ENCODE measurements at places on chromosomes 4 and X.

GRCh38 chr4:169998981-169999380 lies 27.2 kb downstream of the MFAP3L start:
- no peak for DNase-seq

- no peak for DNase-seq
Measured at GRCh38 chrX:265502-265901, 15.7 kb upstream of the PLCXD1 start.

DNA sequence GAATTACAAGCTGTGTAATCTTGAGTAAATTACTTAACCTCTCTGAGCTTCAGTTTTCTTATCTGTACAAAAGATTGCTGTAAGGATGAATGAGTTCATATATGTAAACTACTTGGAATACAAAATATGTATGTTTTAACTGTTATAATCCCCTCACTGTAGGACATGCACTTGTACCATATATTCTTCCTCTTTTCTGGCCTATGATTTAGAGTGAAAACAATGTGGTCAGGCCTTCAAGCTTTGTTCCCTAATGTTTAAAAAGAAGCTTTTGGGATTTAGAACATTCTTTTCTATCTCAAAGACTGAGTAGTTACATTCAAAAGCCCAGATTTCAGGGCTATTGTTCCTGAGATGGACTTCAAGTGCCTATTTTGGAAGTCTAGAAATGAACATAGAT lies 26.7 kb upstream of the GPRIN3 start:
- DNase-seq: no peak

DNA sequence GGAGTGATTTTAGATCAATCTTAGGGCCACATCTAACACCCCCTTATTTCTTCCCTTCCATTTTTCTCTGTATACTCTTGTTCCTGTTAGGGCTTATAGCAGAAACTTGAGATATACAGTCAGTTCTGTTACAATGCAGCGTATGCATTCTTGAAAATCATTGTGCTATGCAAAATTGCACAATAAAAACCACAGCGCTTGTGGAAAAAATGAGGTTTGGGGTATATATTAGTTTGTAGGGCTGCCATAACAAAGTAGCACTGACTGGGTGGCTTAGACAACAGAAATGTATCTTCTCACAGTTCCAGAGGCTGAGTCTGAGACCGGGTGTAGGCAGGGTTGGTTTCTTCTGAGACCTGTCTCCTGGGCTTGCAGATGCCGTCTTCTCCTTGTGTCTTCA lies 59.0 kb downstream of the WWC2 start:
- DNase-seq: no peak
